Gastroesophageal sphincter (tissue), 4 donors: ENCODE measurements at places on chromosomes 13 and 19. TPM values are rescaled to one million over a fixed set of nuclear protein-coding genes. Genes with fewer than 3 reads are reported as not detected.

SSC5D gene
- 11.8 TPM for total RNA-seq

CYP4F2 gene
- not detected for total RNA-seq

ETV2 gene
- total RNA-seq = not detected

SWSAP1 gene
- total RNA-seq = 2.6 TPM

TEX26 gene
- total RNA-seq = 1.7 TPM

IFNL1 gene
- not detected for total RNA-seq

SLC15A1 gene
- 0.57 TPM for total RNA-seq

DACT3 gene
- total RNA-seq = 105 TPM
